ENCODE measurements at places on chromosomes 7 and 10. TPM values are rescaled to one million over a fixed set of nuclear protein-coding genes. Genes with fewer than 3 reads are reported as not detected.
A peak's percentile ranks its signal among the peaks of the same experiment; 100 is the strongest.

DNA sequence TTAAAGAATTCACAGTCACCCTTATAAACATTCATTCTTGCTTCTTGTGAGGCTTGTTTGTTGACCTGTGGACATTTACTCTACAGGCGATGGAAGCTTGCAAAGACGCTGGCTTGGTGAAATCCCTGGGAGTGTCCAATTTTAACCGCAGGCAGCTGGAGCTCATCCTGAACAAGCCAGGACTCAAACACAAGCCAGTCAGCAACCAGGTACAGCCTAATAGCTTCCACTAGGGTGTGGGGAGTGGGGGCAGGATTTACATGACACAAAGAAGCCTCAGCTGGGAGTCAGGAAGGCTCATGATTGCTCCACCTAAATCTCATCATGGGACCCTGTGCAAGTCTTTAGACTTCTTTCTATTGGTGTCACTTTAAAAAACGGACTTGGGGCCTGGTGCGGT, 29.0 kb downstream of the AKR1D1 start:
- DNase-seq = peak; percentile 15

The NKX2-3 gene
- total RNA-seq = not detected

DNA sequence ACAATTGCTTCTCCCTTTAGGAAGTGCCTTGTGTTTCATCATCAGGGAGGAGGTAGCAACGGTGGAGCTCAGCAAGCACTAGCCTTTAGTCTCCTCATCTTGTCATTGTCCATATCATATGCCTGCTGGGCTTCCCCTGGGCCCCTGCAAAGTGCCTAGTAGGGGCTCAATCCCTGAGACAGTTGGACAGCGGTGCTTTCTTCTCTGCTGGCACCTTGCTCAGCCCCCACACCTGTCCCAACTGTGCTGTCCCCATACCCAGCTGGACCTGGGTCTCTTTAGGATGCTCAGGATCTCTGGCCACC, 5.5 kb downstream of the SMARCD3 start:
- DNase-seq = no peak

DNA sequence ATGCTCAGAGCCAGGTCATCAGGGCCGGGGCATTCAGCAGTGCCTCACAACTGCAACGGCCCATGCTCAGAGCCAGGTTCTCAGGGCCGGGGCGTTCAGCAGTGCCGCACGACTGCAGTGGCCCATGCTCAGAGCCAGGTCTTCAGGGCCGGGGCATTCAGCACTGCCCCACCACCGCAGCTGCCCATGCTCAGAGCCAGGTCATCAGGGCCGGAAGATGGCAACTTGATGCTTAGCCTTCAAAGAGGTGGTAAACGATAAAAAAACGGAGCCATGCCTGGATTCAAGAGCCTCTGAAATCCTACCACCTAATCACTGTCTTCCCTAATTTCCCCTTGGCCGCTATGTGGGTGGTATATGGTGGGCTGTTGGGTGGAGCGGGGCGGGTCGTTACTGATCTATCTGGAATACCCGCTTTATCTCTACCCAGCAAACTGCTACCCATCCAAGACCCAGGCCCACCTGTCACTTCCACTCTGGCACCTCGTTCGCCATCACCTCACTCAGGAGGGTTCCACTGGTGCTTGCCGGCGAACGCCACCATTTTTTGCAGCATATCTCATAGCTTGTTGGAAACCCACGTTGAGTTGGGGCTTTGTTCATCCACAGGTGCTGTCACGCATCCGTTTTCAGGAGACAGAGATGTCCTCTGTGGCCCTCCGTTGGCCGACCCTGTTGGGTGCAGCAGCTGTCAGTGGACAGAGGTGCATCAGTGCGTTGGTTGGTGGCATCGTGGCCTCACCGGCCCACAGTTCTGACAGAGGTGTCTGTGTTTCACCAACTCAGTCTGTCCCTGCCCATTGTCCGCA, 221.1 kb downstream of the EBF3 start:
- DNase-seq = no peak

The ERVW-1 gene
- not detected for total RNA-seq

The NCF1 gene
- not detected for total RNA-seq

DNA sequence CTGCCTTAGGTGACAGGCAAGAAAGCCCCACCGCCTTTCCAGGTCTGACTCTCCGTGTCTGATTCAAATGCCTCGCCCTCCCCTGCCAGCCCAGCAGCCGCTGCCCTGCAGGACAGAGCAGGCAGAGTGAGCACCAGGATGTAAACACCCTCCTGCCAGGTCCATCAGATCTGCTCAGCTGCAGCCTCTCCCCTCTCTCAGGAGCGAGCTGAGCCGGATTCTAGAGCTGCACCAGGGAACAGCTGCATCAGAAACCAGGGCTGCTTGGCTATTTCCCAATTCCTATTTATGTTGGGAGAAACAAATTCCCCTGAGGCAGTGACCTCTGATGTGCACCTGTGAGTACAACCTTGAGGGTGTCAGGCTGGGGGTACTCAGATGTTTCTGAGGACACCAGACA, 121.5 kb upstream of the ZMIZ1 start:
- DNase-seq = no peak

- no peak for DNase-seq
Measured at GRCh38 chr10:3828404-3829155, 43.6 kb upstream of the KLF6 start.

- peak; percentile 100 for DNase-seq
Measured at GRCh38 chr10:110919349-110919931, at the start of gene SHOC2. TSS of gene SHOC2 (plus strand) at chr10:110919604. CDS start at chr10:110964359, 44,755 bp downstream.

The LRRC18 gene
- not detected for total RNA-seq

Data from neural progenitor cell (in vitro differentiated cells).